ENCODE measurements at places on chromosomes 4 and X.

DNA sequence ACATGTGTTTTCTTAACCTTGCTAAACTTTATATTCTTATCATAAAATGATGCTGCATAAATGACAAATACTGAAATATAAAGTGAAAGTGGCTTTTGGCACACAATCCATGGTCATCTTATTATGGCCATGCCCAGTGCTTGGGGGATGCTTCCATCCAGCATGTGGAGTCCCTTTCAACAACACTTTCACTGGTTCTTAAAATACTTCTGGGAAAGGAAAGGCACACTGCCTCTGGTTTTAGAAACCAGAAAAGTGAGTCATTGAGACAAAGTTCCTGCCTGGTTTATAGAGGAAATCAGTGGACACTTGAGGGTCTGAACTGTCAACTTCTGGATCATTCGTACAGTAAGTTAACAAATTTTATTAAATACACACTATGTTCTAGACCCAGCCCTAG lies 248.0 kb upstream of the ADAMTS3 start:
- no peak for DNase-seq

GRCh38 chr4:20618731-20619130 lies 81.5 kb upstream of the PACRGL start:
- no peak for DNase-seq

- DNase-seq = peak; percentile 37
Observed at GRCh38 chr4:70505151-70505748, 13.1 kb upstream of the AMTN start.

DNA sequence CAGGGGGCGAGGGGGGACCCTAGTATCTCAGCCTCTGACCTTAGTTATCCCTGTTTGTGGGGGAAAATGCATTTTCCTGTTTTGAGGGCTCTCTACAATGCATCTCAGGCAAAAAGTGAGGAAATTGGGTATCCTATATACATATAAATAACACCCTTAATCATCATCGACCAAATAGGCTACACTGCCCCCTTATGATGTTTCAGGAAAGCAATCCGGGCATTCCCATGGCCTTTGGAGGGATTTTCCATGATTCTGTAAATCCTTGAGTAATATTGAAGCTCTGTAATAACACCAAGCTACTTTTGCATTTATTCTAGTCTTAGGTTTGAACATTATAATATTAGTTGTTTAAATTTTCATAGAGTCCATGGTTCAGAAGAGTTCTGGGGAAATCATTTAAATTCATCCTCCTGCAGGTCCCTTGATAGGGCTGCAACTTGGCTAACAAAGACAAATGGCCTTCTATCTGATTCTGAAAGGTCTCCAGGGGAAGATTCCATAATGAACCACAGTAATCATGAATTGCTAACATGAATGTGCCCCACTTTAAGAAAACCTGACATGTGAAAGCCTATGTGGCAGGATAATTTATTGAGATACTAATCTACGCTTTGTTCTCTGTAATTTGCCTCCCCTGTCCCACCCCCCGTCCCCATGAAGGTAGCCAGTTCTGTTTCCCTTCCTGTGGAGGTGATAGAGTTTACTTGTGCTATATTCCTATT lies 91.5 kb upstream of the SCOC start:
- no peak for DNase-seq

DNA sequence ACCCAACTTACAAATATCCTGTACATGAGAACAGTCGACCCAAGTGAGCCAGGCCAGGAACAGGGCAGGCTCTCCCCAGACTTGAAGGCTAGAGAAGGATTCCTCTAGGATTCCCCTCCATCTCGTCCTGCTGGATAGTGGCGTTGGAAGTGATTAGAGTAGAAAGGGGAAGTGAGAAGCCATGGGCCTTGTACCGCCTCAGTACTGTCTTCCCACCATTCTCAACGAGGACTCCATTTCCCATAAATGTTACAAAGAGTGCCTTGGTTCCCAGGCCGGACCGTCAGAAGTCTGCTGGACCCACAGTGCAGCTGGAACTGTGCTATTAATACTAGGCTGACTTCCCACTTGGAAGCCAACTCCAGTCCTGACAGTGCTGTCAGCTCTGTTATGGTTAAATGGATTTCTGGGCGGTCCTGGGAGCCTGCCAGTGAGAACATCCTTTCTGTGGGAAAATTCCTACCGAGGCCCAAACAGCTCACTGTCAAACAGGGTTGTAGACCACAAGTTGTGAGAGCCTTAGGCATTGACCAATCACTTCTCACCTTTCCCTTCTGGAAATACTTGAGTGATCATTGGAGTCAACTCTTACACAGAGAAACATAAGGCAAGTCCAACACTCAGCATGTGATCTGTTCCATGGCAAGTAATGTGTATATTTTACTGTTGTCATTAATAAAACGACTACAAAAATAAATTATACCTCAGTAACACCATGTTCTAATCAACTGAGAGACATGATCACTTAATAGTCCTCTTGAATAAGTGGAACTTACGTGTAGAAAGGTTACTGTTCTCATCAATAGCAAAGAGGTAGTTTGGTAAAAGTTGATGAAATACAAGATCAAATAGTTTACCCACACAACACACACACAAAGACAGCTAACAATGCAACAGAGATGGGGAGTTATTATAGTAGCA lies 58.4 kb downstream of the AMELX start:
- DNase-seq = no peak

GRCh38 chrX:15714529-15714928 lies 23.5 kb upstream of the CA5B start:
- no peak for DNase-seq

- no peak for DNase-seq
Observed at GRCh38 chr4:151921386-151921785, 160.6 kb upstream of the GATB start.

- no peak for DNase-seq
Observed at GRCh38 chrX:23365541-23365940, 30.9 kb downstream of the PTCHD1 start.

DNA sequence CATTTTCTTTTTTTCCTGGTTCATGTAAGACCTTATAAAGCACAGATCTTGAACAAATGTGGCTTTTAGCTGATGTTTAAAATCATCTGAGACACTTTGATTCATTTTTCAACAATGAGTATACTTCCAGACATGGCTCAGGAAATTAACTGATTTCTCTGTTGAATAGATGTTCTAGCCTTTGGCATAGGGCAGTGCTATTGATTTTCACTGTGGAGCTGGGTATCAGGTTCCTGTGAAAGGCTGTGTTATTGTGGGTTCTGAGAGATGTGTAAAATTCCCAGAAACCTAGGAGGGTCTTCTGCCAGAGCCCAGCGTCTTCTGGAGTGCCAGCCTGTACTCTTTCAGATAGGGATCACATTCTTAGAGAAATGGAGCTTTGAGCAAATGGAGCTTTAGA lies 278.9 kb downstream of the EPHA5 start:
- DNase-seq = no peak

- DNase-seq = no peak
Observed at GRCh38 chrX:66020631-66021334, 19.1 kb downstream of the VSIG4 start.

DNA sequence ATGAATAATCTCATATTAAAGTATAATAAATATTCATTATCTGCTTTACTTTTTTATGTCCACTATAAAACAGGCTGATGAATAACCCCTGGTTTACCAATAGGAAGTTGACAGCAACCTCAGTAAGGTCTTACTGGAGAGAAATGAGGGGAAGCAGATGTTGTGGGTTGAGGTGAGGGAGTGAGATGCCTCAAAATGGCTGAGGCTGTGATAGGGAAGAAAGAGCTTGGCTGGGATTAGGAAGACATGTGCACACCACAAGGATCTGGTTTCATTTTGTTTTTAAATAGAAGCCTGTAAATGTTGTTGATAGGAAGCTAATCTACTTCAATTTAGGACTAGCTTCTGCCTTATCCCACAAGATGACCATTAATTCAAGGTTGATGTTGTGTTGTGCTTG lies 14.4 kb upstream of the CYBB start:
- no peak for DNase-seq

DNA sequence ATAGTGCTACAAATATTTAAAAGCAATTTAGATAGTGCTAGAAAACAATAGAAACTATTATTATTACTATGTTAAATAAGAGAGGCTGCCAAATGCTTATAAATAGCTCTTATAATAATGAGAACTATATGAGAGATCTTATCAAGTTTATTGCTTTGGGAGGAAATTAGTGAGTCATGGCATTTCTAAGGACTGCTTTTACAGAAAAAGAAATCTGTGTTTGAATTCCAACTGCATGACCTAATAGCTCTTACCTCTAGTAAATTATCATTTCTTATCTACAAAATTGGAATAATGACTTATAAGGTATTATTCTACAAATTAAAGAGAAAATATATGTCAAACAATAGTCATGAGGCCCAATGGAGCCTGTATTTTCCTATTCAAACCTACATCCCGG lies 177.2 kb downstream of the GABRG1 start:
- no peak for DNase-seq

GRCh38 chr4:39278476-39278875 lies 87.7 kb downstream of the RFC1 start:
- no peak for DNase-seq

DNA sequence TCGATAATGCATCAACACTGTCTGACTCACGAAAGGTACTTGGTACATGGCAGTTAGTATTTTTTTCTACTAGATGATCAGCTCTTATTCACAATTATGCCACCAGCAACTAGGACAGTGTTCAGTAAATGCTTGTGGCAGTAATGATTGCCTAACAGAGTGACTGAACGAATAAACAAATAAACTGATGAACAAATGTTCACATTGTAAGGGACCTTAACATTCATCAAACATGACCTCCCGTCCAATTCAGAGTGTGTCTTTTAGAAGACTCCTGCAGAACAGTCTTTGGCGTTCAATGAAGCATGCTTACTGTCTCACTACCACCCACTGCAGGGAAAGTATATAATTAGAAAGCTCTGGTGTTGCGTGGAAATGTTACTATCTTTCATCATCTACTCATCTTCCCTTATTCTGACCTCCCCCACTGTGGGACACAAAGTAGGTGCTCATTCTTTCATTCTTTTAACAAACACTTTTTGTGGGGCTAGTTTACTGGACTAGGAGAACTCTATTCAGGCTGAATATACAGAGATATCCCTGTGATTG lies 319.3 kb downstream of the RAB28 start:
- DNase-seq = no peak

GRCh38 chr4:11866391-11866790 lies 437.7 kb upstream of the HS3ST1 start:
- no peak for DNase-seq

GRCh38 chr4:11881364-11881763 lies 452.7 kb upstream of the HS3ST1 start:
- no peak for DNase-seq

DNA sequence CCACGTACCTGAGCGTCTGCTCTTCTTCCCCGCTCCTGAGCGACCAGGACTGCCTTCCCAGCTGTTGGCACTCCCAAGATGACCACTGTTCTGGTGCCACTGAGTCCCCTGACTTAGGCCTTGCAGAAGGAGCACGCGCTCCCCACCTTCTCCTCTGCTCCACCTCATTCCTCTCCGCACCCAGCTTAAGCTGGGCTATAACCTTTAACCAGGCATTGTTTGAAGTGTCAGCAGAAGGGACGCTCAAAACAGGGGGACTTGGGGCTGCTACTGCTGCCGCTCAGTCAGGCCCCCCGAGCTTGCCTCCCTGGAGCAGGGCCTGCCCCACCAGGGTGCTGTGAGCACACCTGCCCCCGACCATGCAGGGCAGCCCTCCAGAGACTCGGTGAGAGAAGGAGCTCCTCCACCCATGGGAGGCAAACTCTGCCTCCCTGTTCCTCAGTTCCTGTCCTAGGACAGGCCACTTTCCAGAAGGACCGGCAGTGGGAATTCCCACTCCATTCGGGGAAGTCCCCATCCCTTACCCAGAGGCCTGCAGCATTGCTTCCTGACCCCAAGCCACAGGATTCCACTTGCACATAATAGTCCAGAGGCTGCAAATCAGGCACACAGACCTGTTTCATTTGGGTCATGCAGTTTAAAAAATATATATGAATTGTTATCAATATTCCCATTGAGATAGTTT lies 99.7 kb upstream of the ENPP6 start:
- no peak for DNase-seq

- no peak for DNase-seq
Observed at GRCh38 chr4:105605493-105605892, 53.1 kb downstream of the ARHGEF38 start.

DNA sequence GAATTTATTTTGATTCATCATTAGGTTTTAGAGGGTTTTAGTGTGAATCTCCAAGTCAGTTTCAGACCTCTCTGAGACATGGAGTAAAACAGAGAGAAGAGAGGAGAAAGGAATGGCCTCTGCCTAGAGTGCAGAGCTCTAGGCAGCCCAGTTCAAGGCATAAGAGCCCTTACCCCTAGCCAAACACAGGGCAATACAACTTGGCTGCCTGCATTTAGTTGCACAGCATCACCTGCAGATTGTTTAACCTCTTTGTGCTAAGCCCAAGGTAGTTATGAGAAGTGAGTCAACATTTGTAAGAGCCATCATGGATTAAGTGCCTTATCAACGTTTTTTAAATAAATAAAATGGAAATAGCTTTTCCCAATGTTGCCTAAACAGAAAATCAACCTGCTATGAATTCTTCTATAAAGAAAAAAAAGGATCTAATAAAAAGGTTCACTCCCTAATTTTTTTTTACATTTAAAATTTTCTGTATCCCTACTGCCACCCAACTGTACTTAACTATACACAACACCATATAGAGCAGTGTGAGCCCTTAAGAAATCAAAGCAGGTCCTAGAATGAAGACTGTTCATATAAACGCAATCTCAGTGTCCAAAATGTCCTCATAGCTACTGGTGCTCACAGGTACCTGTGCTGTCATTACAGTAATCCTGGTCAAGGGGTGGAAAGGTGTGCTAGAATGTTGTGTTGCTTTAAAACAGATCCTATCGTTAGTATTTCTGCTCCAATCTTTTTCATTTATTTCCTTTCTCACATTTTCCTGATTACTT lies 36.0 kb downstream of the PF4 start:
- no peak for DNase-seq

GRCh38 chr4:36189511-36190226 lies 54.6 kb downstream of the ARAP2 start:
- DNase-seq = peak; percentile 20

- DNase-seq = no peak
Observed at GRCh38 chr4:139934057-139934707, 219.8 kb downstream of the MAML3 start.

DNA sequence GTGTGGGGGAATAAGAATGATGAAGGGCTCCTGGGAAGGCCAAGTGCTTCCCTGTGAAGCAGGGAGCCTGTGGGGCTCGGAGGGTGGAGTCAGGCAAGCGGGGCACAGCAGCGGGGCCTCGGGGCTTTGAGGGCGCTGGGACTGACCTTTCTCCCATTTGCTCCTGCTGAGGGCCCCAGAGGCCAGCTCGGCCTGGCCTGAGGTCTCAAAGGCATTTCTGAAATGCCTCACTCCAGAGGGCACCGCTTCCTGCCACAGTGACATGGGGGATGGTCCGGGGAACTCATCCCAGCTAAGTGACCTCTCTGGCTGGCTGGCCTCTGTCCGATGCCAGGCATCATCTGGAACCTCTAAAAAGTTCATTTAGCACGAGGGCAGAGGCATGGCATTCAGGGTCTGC lies 98.8 kb upstream of the STX18 start:
- no peak for DNase-seq

DNA sequence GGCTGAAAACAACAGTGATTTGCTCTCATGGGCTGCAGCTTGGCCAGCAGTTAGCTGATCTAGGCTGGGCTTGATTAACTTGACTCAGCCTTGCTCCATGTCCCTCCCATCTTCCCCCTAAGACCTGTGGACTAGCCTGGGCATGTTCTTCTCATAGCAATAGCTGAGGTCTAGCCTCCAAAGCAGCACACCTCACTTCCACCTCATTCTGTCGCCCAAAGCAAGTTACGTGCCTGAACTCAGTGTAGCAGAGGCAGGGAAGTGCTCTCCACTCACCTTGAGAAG lies 62.2 kb downstream of the EVC start:
- no peak for DNase-seq

- DNase-seq = no peak
Observed at GRCh38 chr4:24433515-24434214, 150.7 kb downstream of the DHX15 start.
